NCI-H446 (cell line): ENCODE measurements at places on chromosomes 11 and 22.

DNA sequence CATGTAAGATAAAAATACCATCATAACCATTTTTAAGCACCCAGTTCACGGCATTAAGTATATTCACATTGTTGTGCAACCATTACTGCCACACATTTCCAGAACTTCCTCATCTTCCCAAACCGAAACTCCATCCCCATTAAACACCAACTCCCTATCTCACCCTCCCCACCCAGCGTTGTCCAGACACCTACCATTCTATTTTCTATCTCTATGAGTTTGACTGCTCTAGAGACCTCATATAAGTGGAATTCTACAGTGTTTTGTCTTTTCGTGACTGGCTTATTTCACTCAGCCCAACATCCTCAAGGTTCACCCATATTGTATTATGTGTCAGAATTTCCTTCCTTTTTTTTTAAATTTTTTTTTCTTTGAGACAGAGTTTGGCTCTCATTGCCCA is 45.2 kb downstream of the PPFIA1 start:
- DNase-seq: no peak

DNA sequence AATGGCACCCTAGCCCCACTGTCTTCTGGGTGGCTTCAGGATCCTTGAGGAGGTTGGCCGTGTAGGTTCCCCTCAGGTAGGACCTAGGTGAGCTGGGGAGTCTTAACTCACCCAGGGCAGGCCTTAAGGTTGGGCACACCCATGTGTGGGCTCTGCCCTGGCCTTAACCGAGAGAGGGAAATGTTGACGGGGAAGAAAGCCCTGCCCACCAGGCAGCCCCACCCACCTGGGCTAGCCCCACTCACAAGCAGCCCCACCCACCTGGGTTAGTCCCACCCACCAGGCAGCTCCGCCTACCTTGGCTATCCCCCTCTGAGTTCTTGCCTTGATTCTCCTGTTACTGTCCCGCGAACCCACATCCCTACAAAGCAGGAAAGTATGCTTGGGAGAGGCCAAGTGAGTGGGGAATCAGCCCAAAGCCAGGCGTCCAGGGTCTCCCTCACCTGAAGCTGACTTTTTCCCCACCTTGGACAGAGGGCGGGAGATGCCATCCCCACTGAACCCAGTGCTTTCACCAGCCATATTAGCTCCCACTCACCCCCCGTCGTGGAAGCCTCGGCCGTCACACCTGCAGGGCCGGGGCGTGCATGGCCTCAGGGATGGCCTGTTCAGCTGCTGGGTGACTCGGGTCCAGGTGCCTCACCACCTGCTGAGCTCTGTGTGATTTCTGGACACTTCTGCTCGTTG is at the start of gene MYEOV:
Gene MYEOV (plus strand): TSS at position 337 of the 687 bp plus-strand sequence. CDS start 1,200 bp downstream, outside the sequence.
- no peak for DNase-seq

DNA sequence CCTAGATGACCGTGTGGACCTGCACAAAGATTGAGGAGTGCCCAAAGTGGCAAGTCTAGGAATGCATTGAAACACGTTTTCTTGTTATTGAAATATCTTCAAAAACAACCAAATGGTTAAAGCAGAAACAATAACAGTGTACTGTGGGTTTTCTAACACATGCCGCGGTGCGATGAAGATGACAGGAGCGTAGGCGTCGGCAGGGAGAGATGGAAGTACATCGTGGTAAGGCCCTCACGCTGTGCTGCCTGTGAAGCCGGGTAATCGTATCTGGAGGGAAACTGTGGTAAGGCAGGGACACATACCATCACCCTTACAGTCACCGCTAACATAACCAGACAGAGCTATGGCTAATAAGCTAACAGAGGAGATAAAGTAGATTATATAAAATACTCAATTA is 261.4 kb downstream of the TBC1D22A start:
- no peak for DNase-seq

DNA sequence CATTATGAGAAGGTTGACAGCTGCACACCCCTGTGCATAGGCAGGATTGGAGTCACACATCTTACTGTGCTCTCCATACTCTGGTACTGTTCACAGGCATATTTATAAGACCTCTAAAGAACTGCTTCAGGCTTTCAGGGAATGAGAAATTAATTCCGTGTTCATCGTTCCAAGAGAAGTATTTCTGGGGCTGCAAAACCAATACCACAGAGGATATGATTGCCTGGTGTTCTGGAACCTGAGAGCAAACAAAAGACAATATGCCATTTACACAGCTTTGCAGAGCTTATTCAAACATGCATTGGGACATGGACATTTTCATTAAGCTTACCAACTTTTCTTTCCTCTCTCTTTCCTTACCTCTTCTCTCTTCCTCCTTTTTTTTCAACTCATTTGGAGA is 388.7 kb downstream of the NTM start:
- DNase-seq: no peak

DNA sequence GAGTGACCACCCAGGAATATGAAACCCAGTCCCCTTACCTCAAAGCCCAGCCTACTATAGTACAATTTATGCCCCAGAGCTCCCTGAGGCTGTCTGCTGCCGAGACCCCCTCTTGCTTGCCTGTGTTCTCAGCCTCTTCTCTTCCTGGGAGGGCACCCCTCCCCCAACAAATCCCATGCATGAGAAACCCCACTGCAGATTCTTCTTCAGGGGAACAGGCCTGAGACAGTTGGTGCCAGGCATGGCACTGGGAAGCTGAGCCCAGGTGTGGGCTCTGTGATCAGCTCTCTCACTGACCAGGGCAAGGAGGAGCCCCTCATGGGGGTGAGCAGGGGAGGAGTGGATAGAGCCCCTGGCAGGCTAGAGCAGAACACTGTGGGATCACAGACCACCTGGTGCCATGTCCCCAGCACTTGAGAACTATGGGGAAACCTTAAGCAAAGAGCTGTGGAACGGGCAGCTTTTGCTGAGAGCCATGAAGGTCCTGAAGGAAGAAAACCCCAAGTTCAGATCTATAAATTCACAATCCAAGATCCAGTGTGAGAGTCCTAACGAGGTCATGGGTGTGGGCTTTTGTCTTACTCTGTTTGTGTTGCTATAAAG is 46.5 kb upstream of the TH start:
- no peak for DNase-seq

- DNase-seq: no peak
These were observed 17.5 kb downstream of the NCR3LG1 start for GRCh38 chr11:17369094-17369493.

GRCh38 chr11:131305005-131305404 is 65.4 kb upstream of the NTM start:
- no peak for DNase-seq

- DNase-seq: no peak
These were observed 73.1 kb downstream of the ZNRF3 start for GRCh38 chr22:28956506-28956905.

GRCh38 chr22:41862160-41862529 is 29.2 kb downstream of the SREBF2 start:
- DNase-seq: no peak

DNA sequence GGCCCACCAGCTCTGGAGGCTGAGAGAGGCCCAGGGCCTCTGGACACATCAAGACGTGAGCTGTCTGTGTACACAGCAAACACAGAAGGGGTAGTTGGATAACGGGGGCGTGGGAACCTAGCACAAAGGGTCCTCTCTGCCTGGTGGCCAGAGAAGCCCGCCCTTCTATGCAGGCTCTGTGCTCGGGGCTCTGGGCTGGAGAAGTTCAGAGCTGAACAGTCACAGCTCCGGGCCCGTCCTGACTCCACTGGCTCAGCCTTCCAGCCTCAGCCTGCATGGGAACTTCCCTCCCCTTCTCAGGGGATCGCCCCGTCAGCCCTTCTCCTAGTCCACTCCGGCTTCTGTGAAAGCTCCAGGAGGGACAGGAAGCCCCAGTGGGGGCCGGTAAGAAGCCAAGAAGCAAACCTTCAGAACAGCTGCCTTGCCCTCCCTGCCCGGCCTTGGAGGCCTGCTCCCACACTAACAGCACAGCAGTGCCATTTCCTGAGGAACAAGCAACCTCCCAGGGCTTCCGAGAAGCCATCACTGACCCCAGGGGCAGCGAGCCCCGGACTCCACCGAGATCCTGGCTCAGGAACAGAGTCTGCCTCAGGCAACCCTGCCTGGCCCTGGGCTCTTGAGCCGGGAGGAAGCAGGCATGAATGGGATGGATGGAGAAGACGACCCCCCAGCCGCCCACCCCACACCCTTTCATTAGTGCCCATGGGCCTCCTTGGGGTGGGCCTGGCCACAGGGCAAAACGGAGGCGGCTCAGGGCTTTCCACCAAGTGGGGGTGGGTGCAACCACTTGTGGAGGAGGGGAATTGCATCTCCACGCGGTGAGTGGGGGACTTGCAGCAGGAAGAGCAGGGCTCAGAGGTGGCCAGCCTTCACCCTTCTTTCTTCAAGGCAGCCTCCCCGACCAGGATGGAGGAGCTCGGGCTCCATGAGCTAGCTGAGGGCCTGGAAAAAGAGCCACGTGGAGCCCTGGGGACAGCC is 119.8 kb downstream of the ST3GAL4 start:
- no peak for DNase-seq

DNA sequence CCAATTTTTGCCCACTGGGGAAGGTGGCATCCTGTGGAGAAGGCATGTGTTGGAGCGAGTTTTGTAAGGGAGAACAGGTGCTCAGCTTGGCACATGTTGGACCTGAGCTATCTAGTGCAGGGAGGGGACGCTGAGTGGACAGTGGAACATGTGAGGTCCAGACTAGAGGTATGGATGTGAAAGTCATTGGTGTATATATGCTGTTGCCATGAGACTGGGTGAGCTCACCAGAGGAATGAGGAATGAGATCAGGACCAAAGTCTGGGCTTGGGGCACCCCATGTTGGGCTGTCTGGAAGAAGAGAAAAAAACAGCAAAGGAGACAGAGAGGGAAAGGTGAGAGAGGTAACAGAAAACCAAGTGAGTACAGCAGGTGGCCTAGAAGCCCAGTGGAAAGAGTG is 12.3 kb upstream of the SYT7 start:
- DNase-seq: no peak

- no peak for DNase-seq
These were observed 732.7 kb downstream of the TBC1D22A start for GRCh38 chr22:47495110-47495509.

GRCh38 chr11:1223346-1224110 is 662 bp downstream of the MUC5B start:
- DNase-seq: no peak

GRCh38 chr11:83643115-83643514 is 356.9 kb upstream of the CCDC90B start:
- DNase-seq: no peak

DNA sequence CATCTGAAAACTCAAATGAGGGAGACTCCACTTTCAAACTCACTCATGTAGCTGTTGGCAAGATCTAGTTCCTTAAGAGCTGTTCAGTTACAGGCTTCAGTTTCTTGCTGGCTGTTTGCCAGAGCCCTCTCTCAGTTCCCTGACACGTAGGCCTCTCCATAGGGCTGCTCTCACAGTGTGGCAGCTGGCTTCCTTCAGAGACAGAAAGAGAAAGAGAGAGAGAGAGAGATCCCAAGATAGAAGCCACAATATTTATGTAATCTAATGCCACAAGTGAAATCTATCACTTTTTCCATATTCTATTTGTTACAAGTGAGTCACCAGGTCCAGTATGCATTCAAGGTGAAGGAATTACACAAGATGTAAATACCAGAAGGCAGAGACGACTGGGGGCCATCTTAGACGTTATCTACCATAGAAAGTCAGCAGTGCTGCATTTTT is 168.8 kb downstream of the RCN1 start:
- DNase-seq: peak; percentile 61

DNA sequence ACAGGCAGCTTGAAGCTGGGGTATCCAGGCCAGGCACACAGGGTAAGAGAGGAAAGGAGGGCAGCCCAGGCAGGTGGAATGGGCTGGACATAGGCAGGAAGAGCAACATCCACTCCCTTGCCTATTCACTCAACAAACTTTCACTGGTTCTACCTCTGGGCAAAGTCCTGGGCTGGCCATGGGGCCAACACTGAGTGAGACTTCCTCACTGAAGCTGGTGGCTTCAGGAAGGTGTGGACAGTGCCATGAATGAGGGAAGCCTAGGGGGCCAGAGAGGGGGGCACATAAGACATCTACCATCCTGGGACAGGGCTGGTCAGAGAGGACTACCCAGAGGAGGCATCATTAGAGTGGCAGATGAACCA is 44.9 kb upstream of the TCF20 start:
- DNase-seq: no peak

GRCh38 chr11:10050561-10050960 is 243.5 kb downstream of the SBF2 start:
- no peak for DNase-seq

GRCh38 chr11:45857961-45858474 is 10.7 kb downstream of the CRY2 start:
- DNase-seq: peak; percentile 48

GRCh38 chr11:45301537-45302246 is 15.6 kb upstream of the SYT13 start:
- DNase-seq: no peak

DNA sequence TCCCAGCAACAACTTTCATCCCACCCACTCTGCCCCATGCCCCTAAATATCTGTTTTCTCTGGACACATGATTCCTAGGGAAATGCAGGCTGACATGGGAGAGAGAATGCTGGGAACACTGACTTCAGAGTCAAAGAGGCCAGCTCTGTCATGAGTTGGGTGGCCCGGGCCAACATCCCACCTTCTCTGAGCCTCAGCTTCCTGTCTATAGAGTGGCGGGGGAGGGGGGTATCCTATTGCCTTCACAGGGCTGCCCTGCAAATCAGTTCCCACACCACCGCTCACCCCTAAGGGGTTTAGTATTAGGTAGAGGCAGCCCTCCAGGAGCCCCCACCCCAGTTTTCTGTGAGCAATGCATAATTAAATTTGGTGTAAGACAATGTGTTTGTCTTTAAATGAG is 175.0 kb upstream of the NCAM1 start:
- no peak for DNase-seq
